DMS79 (cell line): ENCODE measurements at places on chromosomes 6 and 20.

DNA sequence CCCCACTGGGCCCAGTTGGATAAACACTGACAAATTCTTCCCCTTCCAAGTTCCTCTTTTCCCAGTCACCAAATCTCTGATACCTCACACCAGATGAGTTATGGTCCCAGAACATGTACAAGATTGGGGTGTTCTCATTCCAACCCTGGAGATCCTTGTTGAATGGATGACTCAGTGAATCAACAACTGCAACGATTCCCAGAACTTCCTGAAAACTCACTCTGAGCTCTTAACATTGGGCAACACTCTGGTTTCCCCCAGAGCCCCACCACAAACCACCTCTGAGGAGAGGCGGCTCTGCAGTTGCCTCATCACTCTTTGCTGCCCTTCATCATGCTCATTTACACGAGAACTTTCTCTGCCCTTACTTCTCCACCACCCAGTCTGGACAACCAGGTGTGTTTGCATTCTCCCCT lies 115.2 kb downstream of the MRPL14 start:
- DNase-seq = no peak

- DNase-seq = no peak
Measured at GRCh38 chr6:163126741-163127140, 287.8 kb upstream of the QKI start.

DNA sequence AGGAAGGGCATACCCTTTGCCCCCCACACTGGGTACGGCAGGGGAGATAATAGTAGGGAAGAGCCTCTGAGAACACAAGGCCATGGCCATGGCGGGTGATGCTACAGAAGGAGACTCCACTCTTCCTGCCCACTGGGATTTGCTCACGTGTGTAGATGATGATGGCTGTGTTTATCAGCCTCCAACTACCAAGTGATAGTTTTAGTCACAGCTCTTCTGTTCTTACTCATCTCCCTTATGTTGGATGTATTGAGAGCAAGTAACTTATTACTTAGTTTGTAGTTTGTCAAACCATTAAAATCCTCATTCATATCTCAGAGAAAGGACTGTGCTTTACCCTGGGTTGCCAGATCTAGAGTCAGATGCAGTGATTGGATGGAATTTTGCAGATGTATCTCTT lies 66.0 kb downstream of the CDH26 start:
- DNase-seq = no peak

GRCh38 chr6:70629929-70630328 lies 37.8 kb upstream of the SMAP1 start:
- DNase-seq = no peak

DNA sequence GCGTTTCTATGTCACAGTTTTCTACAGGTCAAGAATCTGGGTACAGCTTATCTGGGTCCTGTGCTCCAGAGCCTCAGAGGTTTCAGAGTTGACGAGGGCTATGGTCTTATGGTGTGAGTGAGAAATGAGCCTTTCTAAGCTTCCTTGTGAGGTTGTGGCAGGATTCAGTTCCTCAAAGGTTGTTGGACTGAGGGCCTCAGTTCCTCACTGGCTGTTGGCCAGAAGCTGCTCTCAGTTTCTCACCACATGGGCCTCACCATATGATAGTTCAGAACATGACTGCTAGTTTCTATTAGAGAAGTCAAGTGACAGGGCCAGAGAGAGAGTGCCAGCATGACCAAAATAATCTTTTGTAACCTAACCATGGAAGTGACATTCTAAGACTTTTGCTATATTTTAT lies 96.1 kb downstream of the NUS1 start:
- DNase-seq = no peak

GRCh38 chr6:93549868-93550267 lies 130.5 kb upstream of the EPHA7 start:
- no peak for DNase-seq

DNA sequence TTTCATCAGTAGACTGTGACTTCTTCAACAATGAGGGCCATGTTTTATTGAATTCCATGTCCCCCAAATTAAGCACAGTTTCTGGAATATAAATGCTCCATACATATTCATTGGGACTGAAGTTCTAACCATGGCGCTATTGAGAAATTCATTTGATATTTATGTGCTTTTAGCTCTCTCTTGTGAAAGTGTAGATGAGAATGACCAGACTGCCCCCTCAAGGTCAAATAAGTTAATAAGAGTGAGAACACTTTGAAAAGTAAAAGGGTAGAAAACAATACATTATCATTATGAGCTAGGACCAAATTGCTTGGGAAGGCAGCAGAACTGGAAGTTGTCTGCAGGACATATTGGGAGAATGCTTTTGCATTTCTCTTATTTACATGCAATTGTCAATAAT lies 597.9 kb downstream of the EPM2A start:
- no peak for DNase-seq

- no peak for DNase-seq
Measured at GRCh38 chr6:100057941-100058340, 63.9 kb upstream of the MCHR2 start.

- DNase-seq = peak; percentile 16
Measured at GRCh38 chr20:3115190-3116107, 30.9 kb upstream of the AVP start.

DNA sequence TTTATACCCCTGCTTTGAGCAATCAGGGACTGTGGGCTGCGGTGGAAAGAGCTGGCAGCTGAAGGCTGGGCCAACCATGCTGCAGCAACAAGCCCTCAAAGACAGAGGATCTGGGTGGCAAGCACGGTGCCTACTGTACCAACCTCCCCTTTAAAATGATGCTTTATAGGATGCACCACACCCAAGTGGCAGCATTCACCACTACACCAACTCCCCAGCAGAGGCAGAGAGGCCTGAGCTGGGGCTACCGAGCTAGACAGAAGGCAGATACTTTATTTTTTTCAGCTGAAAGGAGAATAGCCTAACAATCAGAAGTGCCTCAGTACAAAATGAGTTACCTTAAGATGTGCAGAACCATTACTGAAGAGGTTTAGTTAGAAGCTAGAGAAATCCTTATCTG lies 31.4 kb downstream of the KIF16B start:
- DNase-seq = no peak

- peak; percentile 53 for DNase-seq
Measured at GRCh38 chr6:26020329-26021000, 57.9 kb downstream of the TRIM38 start.

- no peak for DNase-seq
Measured at GRCh38 chr6:168165373-168165772, 86.4 kb upstream of the FRMD1 start.

DNA sequence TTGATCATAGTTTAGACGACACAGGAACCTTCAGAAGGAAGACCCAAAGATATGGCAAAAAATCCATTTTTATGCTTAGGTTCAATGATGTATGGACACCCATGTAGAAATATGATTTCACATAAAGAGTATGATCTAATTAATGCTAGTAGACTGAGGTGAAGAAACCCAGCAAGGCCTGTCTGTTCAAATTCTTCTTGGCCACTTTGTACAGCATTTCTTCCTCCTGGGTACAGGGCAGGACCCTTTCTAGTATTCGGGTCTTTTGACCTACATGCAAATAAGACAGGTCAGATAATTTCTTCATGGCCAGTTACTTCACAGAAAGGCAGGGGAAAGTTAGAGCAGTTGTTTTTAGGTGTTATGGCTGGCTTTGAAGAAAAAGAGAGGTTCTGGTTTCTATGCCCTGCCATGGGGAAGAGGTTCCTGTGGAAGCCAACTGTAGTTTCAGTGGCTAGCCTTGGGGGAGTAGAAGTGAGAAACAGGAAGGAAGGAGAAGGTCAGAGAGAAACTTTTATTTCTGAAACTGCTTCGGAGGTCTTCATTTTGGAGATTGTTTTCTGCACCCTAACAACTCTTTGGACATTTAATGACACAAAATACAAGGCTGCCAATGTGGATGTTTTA lies 208.3 kb downstream of the PTPRK start:
- no peak for DNase-seq

DNA sequence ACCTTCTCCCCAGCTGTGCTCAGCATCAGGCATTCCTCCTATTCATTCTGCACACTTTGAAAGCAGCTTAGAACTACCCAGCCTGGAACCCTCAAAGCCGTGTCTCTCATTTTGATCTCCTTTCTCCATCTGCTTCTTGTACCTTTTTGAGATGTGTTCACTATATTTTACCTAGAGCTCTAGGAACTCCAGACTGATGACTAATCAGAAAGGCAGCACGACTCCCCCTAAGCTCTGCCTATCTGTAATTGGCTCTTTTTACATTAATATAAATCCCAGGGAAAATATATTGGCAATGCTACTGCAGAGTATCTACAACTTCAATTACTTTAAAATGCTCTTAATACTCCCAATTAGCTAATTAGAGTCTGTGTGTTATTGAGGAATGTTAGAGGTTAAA lies 671.5 kb downstream of the CBLN4 start:
- DNase-seq = no peak

GRCh38 chr6:166726201-166726600 lies 99.2 kb upstream of the RPS6KA2 start:
- no peak for DNase-seq

- DNase-seq = no peak
Measured at GRCh38 chr20:58987790-58988564, 6.9 kb downstream of the NELFCD start.

DNA sequence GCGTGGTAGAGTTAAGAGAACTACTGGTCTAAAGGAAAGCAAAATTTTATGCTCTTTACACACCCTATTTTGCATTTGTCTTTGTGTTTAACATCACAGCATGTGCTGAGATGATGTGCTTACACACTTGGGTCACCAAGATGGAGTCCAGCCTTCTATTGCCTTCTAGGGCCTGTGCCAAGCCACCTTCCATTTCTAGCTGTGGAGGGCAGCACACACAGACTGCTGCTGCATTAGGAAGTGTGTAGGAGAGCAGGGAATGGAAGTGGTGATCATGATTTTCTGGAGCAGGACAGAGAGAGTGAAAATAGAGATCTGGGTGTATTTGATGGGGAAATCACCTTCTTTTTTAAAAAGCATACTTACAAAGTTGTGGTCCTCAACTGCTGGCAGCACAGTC lies 191.6 kb downstream of the SOX4 start:
- no peak for DNase-seq

DNA sequence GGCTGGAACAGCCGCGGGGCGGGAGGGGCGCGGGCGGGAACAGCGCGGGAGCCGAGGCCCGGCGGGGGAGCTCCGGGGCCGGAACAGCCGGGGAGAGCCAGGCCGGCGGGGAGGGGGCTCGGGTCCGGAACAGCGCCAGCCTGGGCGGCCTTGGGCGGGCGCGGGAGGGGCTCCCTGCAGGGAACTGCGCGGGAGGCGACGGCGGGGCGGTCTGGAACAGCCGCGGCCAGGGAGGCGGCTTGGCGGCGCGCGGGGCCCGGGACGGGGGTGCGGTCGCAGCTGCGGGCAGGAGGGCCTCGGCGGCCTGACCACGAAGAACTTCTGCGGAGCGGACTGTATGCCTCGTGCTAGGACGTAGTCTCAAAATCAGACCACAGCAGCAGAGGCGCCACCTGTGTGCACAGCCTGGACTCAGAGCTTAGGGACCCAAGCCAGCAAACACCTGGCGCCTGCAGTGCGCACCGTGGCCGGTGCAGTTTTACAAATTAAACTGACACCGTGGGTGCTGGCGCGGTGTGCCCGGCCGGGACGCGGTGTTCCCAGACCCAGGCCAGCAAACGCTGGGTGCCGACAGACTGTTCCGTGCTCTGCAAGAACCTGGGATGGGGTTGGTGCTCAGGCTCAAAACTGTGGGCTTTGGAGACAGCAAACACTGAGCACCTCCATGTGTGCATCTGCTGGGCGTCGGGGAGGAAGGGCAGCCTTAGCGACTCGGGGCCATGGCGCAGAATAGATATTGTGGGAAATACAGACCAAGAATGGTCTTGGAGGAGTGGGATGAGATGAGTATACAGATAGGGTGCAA lies 572 bp downstream of the ZNF341 start:
- DNase-seq = peak; percentile 52

GRCh38 chr6:84635081-84635761 lies 129.2 kb downstream of the TBX18 start:
- DNase-seq = no peak

DNA sequence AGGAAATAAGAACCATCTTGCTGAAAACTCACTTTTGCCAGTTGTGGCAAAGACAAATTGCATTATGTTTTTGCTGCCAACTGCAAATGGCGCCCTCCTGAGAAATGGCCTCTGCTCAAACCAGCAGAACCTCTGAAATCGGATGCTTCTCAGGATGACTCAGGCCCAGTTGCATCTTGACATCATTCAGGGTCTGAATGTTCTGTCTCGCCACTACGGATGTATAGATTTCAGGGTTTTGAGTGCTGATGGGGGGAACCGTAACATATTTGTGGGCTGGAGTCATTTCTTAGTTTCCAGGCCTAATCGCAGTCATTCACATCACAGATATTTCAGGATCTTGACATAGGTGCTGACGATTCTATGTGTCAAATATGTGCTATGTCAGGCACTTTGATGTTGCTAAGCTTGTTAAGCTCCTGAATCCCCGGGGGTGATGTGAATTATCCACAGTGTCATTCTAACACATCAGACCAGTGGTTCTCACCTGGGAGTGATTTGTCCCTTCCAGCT lies 207.1 kb downstream of the NFATC2 start:
- no peak for DNase-seq

GRCh38 chr20:37807471-37808232 lies 95.3 kb upstream of the VSTM2L start:
- no peak for DNase-seq

GRCh38 chr20:23441850-23442313 lies 2.4 kb downstream of the CSTL1 start:
- no peak for DNase-seq

GRCh38 chr6:124962639-124963415 lies 590 bp downstream of the RNF217 start:
- DNase-seq = peak; percentile 64

GRCh38 chr6:7243179-7243981 lies 69.6 kb downstream of the SSR1 start:
- no peak for DNase-seq

DNA sequence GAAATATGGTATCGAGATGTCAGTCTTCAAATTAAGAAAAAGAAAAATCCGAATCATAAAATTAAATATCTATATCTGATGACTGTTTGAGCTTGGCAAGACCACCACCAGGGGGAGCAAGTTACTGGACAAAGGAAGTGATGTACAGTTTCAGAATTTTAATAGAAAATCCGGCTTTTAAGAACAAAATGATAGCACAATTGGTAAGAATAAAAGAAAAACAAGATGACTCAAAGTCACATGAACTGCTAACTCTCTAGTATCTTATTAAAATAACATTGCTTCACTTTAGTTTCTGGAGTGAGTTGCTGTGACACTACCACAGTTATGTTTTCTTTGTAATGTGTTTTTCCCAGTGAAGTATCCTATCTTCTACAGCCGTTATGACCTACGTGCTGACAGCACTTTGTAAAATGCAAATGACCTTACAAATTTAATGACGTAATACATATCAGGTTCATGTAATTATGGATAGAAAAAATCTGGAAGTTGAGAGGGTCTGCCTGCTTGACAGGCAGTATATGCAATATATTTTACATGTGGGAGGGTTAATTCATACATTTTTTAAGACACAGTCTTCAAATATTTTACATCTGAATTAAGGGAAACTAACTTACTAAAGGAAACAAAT lies 405.3 kb upstream of the HS3ST5 start:
- DNase-seq = no peak

DNA sequence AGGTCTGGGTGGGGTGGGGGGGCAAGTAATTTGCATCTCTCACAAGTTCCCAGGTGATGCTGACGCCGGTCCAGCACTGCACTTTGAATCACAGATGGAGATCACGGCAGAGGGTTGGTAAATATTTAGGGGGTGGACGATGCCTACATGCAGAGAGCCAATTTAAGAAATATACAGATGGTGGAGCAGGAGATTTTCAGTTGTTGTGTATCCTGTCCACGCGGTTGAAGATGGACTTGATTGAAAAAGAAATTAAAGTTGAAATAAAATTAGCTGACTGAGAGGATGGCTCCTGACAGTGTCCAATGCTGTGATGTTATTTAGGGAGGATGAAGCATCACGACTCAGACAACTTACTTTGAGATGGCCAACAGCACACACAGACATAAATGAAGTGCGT lies 74.6 kb downstream of the PHACTR3 start:
- no peak for DNase-seq
